ENCODE measurements at places on chromosomes 5 and 9.
A peak's percentile ranks its signal among the peaks of the same experiment; 100 is the strongest.

DNA sequence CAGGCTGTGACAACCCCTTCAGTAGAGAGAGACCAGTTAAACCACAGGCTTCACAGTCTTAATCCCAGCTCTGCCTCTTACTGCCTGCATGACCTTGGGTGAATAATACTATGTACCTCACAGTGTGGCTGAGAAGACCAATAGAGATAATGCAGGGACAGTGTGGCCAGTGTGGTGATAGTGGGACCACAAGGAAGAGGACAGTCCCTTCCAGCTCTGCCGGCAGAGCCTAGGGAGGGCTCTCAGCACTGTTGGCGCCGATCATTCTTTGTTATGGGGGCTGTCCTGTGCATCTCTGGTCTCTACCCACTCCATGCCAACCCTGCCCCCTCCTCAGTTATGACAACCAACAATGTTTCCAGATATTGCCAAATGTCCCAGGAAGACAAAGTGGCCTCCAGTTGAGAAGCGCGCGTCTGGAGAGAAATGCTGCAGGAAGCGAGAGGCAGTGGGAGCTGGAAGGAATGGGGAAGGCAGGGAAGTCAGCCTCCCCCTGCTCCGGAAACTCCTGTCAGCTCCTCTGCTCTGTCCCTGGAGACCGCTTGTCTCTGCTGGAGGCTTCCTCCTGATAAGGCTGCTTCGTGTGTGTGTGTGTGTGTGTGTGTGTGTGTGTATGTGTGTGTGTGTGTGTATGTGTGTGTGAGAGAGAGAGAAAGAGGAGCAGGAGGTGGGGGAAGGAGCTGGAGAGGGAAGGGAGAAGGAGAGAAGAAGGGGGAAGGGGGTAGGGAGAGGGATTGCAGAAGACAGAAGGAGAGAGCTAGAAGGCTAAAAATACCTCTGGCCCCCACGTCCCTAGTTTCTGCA, 31.8 kb upstream of the FABP6 start:
- DNase-seq: no peak

DNA sequence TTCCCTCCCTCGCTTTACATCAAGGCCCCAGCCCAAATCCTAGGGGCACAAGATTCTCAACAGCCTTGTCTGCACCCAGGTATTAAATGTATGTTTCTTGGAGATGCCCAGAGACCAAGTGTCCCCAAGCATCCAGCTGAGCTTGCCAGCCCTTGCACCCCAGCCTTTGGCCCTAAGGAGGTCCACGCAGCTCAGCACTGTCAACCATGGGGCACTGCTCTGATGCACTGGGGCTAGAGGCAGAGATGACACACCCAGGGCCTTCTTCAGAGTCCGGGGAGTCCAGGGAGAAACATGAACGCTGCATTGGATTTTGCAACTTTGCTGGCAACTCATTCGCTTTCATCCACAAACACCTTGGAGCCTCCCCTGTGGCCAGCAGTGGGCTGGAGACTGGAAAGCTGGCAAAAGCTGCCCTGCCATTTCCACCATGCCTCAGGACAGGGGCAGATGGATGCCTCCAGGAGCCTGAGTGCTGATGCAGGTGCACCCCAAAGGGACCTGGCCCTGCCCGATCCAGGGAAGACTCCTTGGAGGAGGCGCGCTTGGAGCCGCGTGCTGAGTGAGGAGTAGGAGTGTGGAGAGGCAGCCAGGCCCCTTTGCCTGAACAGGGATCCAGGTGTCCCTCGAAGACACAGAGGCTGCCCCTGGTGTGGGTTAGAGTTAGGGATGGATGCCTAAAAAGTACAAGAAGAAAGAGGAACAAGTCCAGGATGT, 19.3 kb downstream of the PAEP start:
- no peak for DNase-seq

DNA sequence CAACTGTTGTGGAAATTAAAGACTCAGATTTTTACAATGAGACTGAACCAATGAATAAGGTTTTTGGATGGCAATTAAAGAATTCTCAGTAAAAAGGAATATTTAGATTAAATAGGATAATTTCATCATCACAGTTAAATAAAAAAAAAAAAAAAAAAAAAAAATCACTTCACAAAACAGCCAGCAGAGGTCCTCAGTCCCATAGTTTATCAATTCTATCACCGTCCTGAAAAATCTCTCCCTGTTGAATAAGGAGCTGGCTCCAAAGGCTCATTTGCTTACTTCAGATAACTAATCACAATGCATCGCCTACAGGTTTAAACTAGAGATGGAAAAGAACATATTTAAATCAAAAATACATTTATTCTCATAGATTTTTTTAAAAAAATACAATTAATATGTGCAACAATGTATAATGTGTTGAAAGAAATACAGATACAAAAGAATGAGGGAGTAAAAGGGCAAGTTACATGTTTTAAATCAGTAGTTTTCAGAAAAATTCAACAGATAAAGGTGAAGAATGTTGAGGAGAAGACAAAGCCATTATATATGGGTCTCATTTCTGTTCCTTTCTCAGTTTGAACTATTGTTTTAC, 175.8 kb upstream of the CHD1 start:
- DNase-seq: peak; percentile 55

DNA sequence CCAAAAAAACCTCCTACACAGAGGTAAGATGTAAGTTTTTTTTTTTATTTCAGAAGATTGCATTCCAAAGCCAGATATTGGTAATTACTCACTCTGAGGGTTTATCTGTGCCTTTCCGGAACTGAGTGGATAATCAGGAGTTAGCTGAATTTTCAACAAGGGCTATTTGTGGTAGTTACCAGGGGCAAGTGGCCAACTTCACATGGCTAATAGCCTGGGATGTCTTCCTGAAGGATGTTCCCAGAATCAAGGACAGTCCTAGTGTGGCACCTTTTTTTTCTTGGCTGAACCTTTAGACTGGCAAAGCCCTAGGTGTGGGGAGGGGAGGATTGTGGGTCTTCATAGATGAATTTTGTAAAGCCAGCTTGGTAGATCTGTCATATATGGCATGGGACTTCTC, 7.1 kb downstream of the LARP1 start:
- DNase-seq: no peak

DNA sequence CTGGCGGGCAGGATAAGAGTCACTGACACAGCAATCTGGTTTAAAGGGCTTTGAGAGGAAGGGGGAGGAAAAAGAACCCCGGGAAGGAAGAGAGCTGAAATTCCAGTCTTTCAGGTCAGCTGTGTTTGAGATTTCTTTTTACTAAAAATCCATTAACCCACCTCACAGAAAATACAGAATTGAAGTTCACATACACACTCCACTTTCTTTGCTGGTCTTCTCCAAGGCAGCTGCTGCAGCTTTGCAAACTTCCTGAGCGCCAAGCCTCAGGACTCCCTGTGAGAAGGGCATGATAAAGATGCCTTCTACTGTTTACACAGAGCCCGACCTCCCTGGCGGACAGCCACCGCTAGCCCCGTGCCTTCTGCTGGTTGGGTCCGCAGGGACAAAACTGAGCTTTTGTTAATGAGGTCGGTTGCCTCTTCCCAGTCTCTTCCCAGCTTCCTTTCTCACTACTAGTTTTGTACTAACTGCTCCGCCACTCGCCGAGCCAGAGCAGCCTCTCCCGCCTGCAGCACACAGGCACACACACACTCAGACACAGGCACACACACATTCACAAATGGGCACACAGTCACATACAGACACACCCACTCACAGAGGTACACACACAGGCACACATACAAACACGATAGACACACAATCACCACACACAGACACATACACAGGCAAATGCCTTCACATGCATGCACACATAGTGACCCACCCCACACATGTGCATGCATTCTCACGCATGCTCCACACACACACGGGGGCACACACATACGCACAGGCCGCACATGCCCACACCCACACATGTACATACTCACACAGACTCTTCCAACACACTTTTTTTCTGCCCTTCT, at the start of gene FREM1:
Gene FREM1 (minus strand): TSS at position 468 of the 845 bp plus-strand sequence. CDS start 41,451 bp downstream, outside the sequence.
- DNase-seq: peak; percentile 98

DNA sequence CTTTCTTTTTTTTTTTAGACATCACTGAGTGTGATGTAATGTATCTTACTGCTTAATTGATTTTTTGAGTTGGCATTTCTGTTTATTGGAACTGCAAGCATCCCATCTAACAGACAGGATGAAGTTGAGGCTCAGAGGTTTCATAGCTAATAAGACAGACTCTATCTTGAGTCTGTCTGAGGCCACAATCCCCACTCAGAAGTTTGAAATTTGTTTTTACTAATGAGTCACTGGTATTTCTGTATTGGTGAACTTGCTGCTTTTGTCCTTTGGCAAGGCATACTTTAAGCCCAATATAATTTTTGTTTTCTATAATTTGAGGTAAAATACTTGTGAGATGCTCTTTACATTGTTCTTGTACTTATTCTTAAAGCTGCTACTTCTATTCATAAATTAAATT, 491.2 kb downstream of the PSAT1 start:
- no peak for DNase-seq

DNA sequence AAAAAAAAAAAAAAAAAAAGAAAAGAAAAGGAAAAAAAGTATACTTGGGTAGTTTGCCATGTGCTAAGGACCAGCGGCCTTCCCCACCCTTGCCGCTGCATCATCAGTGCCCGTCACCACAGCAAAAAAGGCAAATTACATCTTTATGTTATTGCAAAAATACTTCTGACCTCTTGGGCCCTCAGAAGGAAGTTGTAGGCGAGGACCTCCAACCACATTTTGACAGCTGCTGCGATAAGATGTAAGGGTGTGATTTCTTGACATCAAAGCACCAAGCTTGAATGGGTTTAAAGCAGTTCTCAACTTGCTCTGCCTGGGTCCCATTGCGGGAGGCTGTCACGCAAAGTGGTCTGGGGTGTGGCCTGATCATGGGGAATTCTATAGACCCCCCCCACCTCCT, 39.2 kb downstream of the DMRT1 start:
- DNase-seq: no peak

GRCh38 chr5:127400946-127401670, 110.5 kb downstream of the MEGF10 start:
- DNase-seq: peak; percentile 62

DNA sequence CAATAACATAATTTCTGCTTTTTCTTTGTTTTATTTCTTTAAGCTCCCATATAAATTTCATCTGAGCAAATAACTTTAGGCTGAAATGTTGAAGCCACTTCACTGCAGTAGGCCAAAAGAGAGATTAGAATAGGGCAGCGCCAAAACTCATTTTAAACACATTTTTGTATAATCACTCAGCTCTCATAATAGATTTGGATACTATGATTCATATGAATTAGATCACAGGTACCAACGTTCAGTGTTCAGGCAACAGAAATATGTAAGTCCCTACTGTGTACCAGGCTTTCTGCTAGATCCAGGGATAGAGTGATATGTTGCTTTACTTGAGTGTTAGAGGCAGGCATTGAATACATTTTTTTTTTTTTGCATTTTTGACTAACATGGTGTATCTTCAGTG, 370.5 kb downstream of the PTPRD start:
- DNase-seq: no peak

GRCh38 chr9:125816321-125816720, 69.1 kb downstream of the PBX3 start:
- no peak for DNase-seq

DNA sequence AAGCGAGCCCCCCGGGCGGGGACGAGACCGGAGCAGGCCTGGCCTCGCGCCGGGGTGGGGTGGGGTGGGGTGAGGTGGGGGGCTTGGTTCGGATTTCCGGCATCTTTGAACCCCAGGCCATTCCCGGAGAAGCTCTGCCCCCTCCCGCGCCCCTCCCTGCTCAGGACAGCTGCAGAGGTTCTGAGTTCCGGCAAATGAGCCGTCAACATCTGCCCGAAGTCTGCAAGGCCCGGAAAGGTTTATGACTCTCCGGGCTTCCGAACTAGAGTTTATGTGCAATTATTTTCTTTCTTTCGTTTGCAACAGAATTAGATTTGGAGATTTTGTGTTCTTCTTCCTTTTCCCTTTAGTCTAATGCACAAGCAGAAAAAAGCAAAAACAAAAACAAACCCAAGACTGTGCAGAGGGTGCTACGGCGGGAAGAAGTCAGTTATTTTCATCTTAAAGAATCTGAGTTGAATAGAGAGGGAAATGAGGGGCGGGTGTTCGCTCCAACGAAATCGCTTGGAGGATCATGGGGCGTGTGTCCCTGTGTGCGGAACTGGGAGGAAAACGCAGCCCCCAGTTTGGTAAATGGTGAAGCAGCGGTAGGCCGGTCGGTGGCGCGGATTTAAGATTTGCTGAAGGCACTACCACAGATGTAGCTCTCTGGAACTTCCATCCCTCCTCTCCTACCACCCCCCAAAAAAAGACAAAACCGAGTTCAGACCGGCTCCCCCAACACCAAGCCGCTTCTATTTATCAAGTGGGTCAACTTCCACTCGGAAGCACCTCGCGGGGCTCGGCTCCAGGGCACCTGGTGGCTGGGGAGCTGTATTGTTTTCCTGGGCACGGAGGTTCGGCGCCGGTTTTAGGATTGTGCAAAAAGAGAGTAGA, 4.8 kb downstream of the LHX2 start:
- no peak for DNase-seq

GRCh38 chr9:110742741-110743371, 74.3 kb downstream of the MUSK start:
- no peak for DNase-seq

- DNase-seq: no peak
These were observed 26.2 kb upstream of the ACOT12 start for GRCh38 chr5:81420039-81420667.

DNA sequence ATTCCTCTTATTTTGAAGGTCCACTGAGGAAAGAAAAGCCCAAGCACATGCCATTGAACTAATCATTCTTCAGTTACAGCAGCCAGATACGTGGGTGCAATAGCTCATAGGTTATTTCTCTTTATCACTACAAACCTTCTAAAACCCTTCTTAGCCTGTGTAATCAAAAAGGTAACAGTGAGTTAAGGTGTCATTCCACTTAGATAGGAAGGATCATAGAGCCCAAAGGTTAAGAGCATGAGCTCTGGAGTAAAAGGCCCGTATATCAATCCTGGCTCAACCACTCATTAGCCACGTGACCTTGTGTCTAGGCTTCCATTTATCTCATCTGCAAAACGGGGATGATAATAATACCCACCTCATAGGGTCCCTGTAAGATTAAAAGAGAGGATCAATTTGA, 2.7 kb downstream of the GPX8 start:
- no peak for DNase-seq

GRCh38 chr5:171826132-171826531, 40.5 kb downstream of the SMIM23 start:
- no peak for DNase-seq

GRCh38 chr5:143758750-143759149, 53.2 kb upstream of the HMHB1 start:
- no peak for DNase-seq

GRCh38 chr9:11506980-11507379, 894.2 kb upstream of the PTPRD start:
- DNase-seq: no peak

DNA sequence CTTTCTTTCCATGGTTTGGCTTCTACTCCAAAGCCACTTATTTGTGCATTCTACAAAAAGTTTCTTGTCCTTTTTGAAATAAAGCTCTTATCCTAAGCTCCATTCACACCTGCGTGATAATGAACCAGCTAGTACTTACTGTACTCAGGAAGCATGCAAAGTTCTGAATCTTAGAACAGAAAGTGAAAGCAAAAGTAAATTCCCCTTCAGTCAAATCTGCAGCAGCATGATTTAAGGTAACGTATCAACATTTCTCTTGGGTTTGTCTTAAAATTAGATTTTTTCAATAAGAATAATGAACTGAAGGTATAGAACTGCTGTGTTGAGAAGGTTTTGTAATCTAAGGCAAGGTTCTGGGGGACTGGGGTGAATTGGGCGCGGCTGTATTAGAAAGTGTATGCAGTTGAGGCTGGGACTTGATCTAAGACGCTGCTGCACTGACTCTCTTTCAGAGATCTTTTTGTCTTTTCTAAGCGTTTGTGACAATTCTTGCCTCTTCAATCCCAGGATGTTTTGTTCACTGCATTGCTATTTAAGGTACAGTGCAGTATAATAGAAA, at the start of gene ERAP2:
Gene ERAP2 (plus strand): TSS at position 209 of the 559 bp plus-strand sequence. CDS start 3,186 bp downstream, outside the sequence.
- DNase-seq: no peak

All from NCI-H446 (cell line).